H1 (cell line): ENCODE measurements at places on chromosomes 1 and 21. TPM values are rescaled to one million over a fixed set of nuclear protein-coding genes. Genes with fewer than 3 reads are reported as not detected.

- no peaks in the 10 kb centered on the region for H3K36me3 ChIP-seq
- no peak for DNase-seq
- no peaks in the 10 kb centered on the region for H3K4me1 ChIP-seq
- no peak overlapping the region for H3K4me3 ChIP-seq
- H3K27ac ChIP-seq, result no peak overlapping the region
- no peaks in the 10 kb centered on the region for H3K27me3 ChIP-seq
These were observed 8.0 kb downstream of the KCNK1 start for GRCh38 chr1:233621923-233622322.

Gene RIMKLA
- 5.8 TPM in 2 replicates for total RNA-seq

DNA sequence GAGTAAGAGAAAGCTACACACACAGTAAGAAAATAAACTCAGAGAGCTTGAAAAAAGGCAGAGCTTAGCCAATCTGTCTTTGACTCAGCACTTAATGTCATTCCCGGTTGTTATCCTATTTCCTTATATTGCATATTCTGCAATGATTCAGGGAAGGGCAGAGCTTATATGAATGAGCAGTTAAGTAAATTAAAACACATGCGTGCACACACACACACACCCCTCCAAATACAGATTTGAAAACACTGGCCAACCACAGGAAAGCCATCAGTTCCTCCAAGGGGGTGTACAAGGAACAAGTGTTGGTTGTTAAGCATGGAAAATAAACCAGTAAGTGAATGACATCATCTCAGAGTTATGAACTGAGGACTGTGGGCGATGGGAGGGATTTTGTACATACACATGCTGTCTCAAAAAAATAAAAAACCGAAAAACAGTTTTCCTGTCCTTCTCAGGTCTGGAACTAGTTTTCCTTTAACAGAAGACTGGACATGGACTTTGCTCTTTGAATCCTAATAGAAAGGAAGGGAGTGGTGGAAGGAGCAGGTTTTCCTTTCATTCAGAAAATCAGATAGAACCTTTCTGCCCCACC is 1.0 kb downstream of the IQGAP3 start:
- H3K4me1 ChIP-seq, result no peaks in the 10 kb centered on the region
- no peak overlapping the region for H3K27ac ChIP-seq
- H3K4me3 ChIP-seq, result peak overlapping the region; percentile 92
- no peaks in the 10 kb centered on the region for H3K36me3 ChIP-seq
- DNase-seq, result no peak
- no peaks in the 10 kb centered on the region for H3K27me3 ChIP-seq

Gene OR10J4
- not detected in 2 replicates for total RNA-seq

- peaks cover 5% of the 10 kb centered on the region for H3K36me3 ChIP-seq
- no peak overlapping the region for H3K27ac ChIP-seq
- H3K27me3 ChIP-seq, result no peaks in the 10 kb centered on the region
- no peak overlapping the region for H3K4me3 ChIP-seq
- DNase-seq, result no peak
These were observed 137.6 kb downstream of the ZMYM4 start for GRCh38 chr1:35406103-35406502.

GRCh38 chr1:50681931-50682330 is 258.7 kb upstream of the DMRTA2 start:
- H3K36me3 ChIP-seq, result no peaks in the 10 kb centered on the region
- DNase-seq, result no peak
- H3K27ac ChIP-seq, result no peak overlapping the region

DNA sequence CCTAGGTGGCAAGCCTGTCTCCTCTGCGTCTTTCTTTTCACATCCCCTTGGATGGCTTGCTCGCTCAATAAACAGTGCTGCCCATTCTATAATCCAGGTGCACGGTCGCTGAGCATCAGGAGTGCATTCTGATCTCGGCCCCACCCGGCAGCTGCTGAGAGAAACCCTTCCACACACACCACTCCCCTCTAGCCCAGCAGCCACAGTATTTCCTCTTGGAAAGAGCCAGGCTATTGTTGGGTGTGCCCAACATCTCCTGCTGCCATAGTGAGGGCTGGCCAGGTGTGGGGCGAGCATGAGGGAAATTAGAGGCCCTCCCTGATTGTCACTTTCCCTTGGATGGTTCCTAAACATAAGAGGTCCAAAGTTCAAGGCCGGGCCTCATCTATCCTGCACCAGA is 24.7 kb downstream of the GPA33 start:
- no peaks in the 10 kb centered on the region for H3K4me1 ChIP-seq
- H3K4me3 ChIP-seq, result no peak overlapping the region
- no peaks in the 10 kb centered on the region for H3K36me3 ChIP-seq
- no peak overlapping the region for H3K27ac ChIP-seq

DNA sequence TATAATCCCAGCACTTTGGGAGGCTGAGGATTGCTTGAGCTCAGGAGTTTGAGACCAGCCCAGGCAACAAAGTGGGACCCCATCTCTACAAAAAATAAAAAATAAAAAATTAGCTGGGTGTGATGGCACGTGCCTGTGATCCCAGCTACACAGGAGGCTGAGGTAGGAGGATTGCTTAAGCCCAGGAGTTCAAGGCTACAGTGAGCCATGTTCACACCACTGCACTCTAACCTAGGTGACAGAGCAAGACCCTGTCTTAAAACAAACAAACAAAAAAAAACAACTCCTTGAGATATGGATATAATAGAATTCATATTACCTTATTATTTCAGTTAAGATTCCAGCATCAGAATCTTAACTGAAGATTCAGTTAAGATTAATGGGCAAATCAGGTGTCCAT is 52.4 kb downstream of the RPL5 start:
- H3K27ac ChIP-seq, result no peak overlapping the region
- no peak overlapping the region for H3K4me3 ChIP-seq
- no peak for DNase-seq
- no peaks in the 10 kb centered on the region for H3K27me3 ChIP-seq
- no peaks in the 10 kb centered on the region for H3K36me3 ChIP-seq
- no peaks in the 10 kb centered on the region; the same call in 1 of the 2 replicates for H3K4me1 ChIP-seq

Gene PRUNE1
- total RNA-seq, result 27.5 and 32.8 TPM in 2 replicates

- H3K4me3 ChIP-seq, result no peak overlapping the region
- H3K4me1 ChIP-seq, result peaks cover 13% of the 10 kb centered on the region
- no peaks in the 10 kb centered on the region for H3K36me3 ChIP-seq
- H3K27me3 ChIP-seq, result no peaks in the 10 kb centered on the region
These were observed 195.7 kb upstream of the PTBP2 start for GRCh38 chr1:96525657-96526557.

GRCh38 chr1:6961905-6962477 is 176.7 kb downstream of the CAMTA1 start:
- no peak overlapping the region for H3K27ac ChIP-seq
- no peaks in the 10 kb centered on the region for H3K36me3 ChIP-seq
- peak overlapping the region; percentile 94 for H3K4me3 ChIP-seq
- no peak for DNase-seq
- no peaks in the 10 kb centered on the region for H3K27me3 ChIP-seq
- H3K4me1 ChIP-seq, result peaks cover 15% of the 10 kb centered on the region

GRCh38 chr1:223783676-223784075 is 62.1 kb downstream of the TP53BP2 start:
- DNase-seq, result no peak
- H3K27ac ChIP-seq, result no peak overlapping the region
- H3K4me3 ChIP-seq, result no peak overlapping the region
- H3K4me1 ChIP-seq, result no peaks in the 10 kb centered on the region

DNA sequence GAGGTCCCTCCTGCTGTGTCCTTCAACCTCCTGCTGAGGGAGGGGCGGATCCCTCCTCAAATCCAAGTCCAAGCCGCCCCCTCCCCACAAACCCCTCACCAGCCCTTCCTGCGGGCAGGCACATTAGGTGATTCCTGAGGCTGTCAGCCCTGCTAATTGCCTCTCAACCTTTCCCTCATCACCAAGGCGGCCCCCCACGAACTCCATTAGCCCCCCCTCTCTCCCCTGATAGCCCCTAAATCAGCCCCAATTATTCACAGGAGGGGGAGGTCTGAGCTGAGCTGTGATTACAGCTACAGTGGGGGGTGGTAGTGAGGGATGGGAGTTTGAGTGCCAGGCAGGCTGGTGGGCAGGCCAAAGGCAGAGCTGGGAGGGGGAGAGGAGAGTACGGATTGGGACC is 5.8 kb upstream of the PEAR1 start:
- H3K4me3 ChIP-seq, result peak overlapping the region; percentile 39
- no peak overlapping the region for H3K27ac ChIP-seq
- H3K36me3 ChIP-seq, result no peaks in the 10 kb centered on the region
- H3K4me1 ChIP-seq, result peaks cover 37% of the 10 kb centered on the region
- peaks cover 36% of the 10 kb centered on the region for H3K27me3 ChIP-seq

DNA sequence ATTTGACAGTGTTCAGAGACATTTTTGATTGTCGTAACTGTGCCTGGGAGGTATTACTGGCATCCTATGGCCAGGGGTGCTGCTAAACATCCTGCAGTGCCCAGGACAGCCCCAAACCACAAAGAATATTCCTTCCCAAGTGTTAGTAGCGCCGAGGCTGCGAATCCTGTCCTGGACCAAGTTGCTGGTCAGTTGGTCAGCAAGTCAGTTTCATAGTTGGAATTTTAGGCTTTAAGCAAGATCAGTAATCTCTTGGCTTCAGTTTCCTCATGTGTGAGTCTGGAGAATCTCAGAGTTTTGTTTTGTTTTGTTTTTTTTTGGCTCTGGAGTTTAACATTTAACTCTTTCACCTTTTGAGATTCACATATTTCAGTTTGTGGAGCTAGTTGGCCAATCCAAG is 65.0 kb downstream of the MTR start:
- peaks cover 15% of the 10 kb centered on the region for H3K36me3 ChIP-seq
- H3K4me3 ChIP-seq, result no peak overlapping the region
- no peaks in the 10 kb centered on the region for H3K27me3 ChIP-seq
- DNase-seq, result no peak
- no peak overlapping the region for H3K27ac ChIP-seq

Gene OLIG2
- total RNA-seq, result 0.11 TPM in 1 of 2 replicates, not detected in the other

DNA sequence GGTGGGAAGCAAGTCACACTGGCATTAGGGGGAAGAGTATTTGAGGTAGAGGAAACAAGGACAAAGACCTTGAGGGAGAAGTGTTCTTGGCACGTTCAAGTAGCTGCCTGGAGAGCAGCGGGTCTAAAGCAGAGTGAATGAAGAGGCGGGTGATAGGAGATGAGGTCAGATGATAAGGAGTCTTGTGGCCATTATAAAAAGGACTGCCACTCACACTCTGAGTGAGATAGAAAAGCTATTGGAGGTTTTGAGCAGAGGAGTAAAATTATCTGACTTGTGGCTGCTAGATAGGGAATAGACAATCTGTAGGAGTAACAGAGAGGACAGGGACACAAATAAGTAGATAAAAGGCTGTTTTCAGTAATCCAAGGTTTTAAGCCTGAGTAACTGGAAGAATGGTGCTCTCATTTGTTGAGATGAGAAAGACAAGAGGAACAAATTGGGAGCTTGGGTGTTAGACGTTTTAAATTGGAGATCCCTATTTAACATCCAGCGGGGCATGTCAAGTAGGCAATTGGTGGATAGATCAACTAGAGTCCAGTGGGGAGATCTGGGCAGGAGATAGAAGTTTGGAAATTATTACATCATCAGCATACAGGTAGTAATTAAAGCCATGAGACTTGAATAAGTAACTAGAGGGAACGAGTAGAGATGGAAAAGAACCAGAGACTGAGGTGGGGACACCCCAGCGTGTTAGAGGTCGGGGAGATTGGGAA is 43.7 kb downstream of the HENMT1 start:
- H3K4me1 ChIP-seq, result no peaks in the 10 kb centered on the region
- H3K4me3 ChIP-seq, result no peak overlapping the region
- DNase-seq, result no peak
- H3K27me3 ChIP-seq, result no peaks in the 10 kb centered on the region

- H3K4me3 ChIP-seq, result no peak overlapping the region
- no peaks in the 10 kb centered on the region for H3K36me3 ChIP-seq
- no peak overlapping the region for H3K27ac ChIP-seq
- no peak for DNase-seq
- H3K27me3 ChIP-seq, result no peaks in the 10 kb centered on the region
These were observed 49.8 kb downstream of the IGSF21 start for GRCh38 chr1:18157352-18157751.

GRCh38 chr1:209662879-209663327 is 10.7 kb upstream of the LAMB3 start:
- DNase-seq, result no peak
- H3K27me3 ChIP-seq, result no peaks in the 10 kb centered on the region
- no peak overlapping the region for H3K27ac ChIP-seq

DNA sequence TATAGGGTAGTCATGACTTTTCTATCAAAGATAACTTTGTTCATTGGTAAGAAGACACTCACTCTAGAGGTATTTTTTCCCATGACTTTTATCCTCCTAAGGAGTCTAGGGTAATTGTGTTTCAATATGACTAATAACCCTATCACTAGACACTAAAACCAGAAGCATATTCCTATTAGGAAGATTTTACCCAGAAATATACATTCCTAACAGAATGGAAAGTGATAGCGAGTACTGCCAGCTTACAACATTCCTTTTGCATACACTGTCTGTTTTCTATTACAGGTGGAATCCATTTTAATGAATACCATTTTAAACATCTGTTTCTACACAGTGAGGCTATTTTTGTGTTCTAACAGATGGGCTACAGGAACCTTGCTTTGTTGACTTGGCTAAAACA is 31.4 kb upstream of the C1orf185 start:
- no peak overlapping the region for H3K27ac ChIP-seq
- no peak overlapping the region for H3K4me3 ChIP-seq
- H3K27me3 ChIP-seq, result no peaks in the 10 kb centered on the region
- DNase-seq, result no peak

- no peaks in the 10 kb centered on the region for H3K27me3 ChIP-seq
- no peaks in the 10 kb centered on the region for H3K4me1 ChIP-seq
- no peaks in the 10 kb centered on the region for H3K36me3 ChIP-seq
- no peak overlapping the region for H3K4me3 ChIP-seq
- H3K27ac ChIP-seq, result no peak overlapping the region
These were observed 1512.7 kb upstream of the TPTE start for GRCh38 chr21:9008636-9009035.

Gene LAMB3
- total RNA-seq, result 0.50 and 0.67 TPM in 2 replicates

Gene BRDT
- not detected in 2 replicates for total RNA-seq

Gene SPATA46
- not detected in 2 replicates for total RNA-seq

Gene MX1
- 3.1 and 3.8 TPM in 2 replicates for total RNA-seq

- no peak overlapping the region for H3K4me3 ChIP-seq
- no peak overlapping the region for H3K27ac ChIP-seq
- H3K4me1 ChIP-seq, result no peaks in the 10 kb centered on the region
These were observed 612.5 kb downstream of the MATN1 start for GRCh38 chr1:30110846-30111245.

GRCh38 chr1:37394574-37395464 is 79.6 kb upstream of the ZC3H12A start:
- no peak overlapping the region for H3K27ac ChIP-seq
- no peak overlapping the region; the same call in 1 of the 2 replicates for H3K4me3 ChIP-seq
- DNase-seq, result peak; percentile 69

- no peaks in the 10 kb centered on the region for H3K27me3 ChIP-seq
- peaks cover 5% of the 10 kb centered on the region for H3K36me3 ChIP-seq
- peak overlapping the region; percentile 47 for H3K4me3 ChIP-seq
- H3K27ac ChIP-seq, result peak overlapping the region; percentile 53; the same call in 1 of the 2 replicates
These were observed 2.6 kb downstream of the SH3BGRL3 start for GRCh38 chr1:26282401-26282918.

- H3K27ac ChIP-seq, result no peak overlapping the region
- no peak for DNase-seq
- no peaks in the 10 kb centered on the region; the same call in 1 of the 2 replicates for H3K27me3 ChIP-seq
- no peak overlapping the region for H3K4me3 ChIP-seq
- no peaks in the 10 kb centered on the region for H3K36me3 ChIP-seq
These were observed 4.2 kb upstream of the STXBP3 start for GRCh38 chr1:108742253-108742652.

GRCh38 chr1:184287001-184287400 is 99.8 kb upstream of the C1orf21 start:
- no peaks in the 10 kb centered on the region for H3K4me1 ChIP-seq
- H3K4me3 ChIP-seq, result no peak overlapping the region
- no peaks in the 10 kb centered on the region for H3K36me3 ChIP-seq
- H3K27ac ChIP-seq, result no peak overlapping the region
